ENCODE measurements at places on chromosomes 7 and 10.

DNA sequence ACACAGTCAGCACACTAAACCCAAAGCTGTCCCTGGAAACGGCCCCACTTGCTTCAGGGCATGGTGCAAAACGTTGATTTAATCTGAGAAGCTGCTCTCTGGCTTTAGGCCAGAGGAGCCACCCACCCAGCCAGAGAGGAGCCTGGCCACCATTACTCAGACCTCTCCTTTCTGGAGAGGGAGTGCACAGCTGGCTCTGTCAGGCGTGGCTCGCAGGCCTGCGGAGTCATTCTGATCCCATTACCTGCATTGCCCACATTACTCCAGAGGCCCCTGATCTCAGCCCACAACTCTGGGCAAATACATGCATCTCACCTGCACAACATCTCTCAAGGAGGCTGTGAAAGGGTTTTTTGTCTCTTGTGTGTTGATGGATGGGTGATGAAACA is 370.0 kb upstream of the IGFBP3 start:
- DNase-seq: no peak

GRCh38 chr7:28627263-28627653 is 214.9 kb downstream of the CREB5 start:
- DNase-seq: no peak

- DNase-seq: no peak
Observed at GRCh38 chr7:96174812-96175211, 147.1 kb downstream of the SLC25A13 start.

- DNase-seq: no peak
Observed at GRCh38 chr7:22697876-22698606, 29.0 kb upstream of the IL6 start.

DNA sequence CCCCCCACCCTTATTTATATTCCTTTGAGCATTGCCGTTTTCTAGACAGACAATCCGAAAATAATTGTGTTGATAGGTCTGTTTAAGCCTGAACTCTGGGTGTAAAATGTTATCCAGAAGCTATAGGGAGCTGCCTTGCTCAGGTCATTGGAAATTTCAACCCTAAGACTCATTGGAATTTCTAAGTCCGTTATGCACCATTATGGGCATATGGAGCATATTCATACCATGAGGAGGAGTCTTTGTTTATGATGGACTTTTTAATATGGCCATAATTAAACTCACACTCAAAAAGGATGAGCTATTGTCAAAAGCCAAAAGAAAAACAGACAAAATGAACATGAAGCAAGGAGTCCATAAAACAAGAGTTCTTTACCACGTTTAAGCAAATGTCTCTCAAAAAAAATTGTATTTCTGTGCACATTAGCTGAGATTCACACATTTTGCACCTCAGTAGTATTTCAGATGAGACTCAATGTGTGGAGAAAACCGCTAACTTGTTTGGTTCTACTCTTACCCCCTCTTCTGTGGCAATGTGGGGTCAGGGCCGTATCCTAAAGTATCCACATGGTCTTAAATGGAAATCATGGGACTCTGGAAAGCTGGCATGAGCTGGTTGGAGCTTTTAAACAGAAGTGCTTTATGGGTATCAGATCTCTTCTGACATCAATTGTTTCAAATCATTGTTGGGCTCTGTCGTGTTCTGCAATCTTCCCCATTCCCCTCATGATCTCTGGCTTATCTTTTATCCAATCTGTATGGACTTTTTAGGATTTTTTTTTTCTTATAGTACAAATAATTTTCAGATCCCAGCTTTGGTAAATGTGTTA is 60.5 kb downstream of the PODXL start:
- no peak for DNase-seq

DNA sequence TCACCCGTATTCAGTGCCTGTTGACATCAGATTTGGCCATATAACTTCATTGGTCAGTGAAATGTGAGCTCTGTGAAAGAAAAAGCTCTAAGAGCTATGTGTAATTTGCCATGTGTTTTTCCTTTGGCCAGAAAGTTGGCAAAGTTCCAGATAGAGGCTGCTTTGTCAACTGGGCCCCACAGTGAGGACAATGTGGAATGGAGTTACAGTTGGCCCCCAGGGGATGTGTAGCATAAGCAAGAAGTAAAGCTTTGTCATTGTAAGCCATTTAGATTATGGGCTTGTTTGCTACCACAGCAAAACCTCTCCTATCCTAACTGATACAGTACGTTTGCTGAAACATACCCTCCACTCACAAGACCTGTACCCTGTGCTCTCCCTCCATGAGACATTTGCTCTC is 119.1 kb upstream of the HABP2 start:
- no peak for DNase-seq

- no peak for DNase-seq
Observed at GRCh38 chr7:157272351-157273207, 64.2 kb upstream of the DNAJB6 start.

DNA sequence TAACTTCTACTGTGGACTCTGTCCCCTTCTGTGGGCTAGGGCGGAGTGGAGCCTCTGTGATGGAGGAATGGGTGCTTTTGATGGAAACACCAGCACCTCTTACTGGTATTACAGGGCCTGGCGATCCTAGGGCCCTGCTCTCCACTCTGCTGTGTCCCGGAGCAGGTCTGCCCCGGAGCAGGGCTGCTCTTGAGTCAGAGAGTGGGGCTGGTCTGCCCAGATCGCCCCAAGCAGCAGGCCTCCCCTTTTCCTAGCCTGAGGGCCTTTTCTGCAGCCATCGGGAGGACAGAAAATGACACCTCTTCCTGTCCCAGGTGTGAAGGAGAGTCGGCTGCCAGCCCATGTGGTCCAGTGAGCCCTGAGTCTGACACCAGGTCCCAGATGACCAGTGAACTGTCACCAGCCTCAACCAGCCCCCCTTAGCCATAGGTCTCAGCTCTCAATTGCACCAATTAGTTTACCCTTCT is 1.4 kb downstream of the ZNF282 start:
- DNase-seq: no peak

DNA sequence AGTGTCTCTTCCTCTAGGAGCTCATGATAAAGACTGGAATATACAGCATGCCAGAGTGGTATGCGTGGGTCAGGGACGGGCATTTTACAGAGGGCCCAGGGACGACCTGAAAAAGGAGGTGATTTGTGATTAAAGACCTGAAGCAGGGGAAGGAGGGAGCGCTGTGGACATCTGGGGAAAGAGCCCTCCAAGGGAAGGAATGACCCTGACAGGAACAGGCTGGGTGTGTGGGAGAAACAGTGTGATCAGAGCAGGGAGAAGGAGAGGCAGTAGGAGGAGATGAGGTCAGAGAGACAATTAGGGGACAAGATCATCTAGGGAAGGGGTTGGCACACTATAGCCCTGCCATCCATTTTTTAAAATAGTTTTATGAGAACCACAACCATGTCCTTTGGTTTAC is 3.4 kb upstream of the RASSF4 start:
- no peak for DNase-seq

DNA sequence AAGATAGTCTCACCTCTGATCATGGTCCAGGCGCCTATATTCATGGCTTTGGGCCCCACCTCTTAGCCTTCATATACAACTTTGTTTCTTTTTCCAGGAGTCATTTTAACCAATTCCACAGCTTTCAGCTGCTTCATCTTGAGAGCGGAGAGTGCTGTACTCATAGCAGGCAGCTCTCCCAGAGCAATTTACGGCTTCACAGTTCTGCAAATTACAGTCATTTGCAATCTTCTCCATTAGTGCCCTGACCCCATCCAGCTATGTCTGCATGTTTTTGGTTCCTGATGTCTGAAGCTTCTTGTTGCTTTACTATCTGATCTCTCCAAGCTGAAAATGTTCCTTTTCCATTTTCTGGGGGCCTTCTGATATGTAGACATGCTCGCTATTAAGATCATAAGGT is 18.0 kb upstream of the MEST start:
- DNase-seq: no peak

DNA sequence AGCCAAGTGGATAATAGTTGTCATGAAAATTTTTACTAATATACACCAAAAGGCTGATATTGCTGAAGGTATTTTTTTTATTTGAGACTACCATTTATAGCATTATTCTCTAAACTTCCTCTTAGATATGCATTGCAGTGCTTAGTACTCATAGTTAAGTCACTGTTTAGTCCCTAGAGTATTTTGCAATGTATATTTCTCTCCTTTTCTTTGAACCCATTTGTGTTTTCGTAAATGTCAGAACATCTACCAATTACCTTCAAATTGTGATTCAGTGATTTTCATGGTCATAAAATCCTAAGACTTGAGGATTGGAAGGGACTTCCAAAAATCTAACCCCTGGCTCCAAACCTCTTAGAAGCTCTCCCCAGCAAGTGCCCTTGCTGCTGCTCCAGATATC is 21.5 kb upstream of the CYP26C1 start:
- DNase-seq: no peak

DNA sequence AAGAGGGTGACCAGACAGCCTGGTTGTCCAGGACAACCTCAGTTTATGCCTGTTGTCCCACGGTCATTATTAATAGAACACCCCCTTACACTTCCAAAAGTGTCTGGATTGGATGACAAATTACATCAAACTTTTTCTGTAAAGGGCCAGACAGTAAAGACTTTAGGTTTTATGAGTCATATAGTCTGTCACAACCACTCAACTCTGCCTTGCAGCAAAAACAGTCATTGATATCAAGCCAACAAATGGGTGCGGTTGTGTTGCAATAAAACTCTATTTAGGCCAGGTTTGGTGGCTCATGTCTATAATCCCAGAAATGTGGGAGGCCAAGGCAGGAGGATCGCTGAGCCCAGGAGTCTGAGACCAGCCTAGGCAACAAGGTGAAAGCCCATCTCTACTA is 66.7 kb upstream of the ATP6V0A4 start:
- no peak for DNase-seq

DNA sequence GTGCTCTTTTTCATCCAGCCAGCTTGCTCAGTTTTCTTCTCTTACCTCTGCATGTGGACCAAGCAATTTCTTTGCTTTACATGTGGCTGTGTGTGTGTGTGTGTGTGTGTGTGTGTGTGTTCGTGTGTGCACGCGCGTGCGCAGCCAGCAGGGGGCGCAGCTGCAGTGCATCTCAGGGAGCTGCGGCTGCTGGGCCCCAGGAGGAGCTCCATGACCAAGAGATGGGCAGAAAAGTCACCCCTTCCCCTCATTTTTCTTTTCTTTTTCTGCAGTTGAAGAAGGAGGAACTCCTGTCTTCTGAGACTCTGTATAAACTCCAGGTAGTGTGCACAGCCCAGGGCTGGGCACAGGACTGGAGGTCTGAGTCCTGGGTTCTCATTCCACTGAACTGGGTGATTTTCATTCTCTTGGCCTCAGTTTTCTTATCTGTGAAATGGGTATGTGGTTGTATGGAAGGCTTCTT is 41.8 kb downstream of the BLNK start:
- DNase-seq: peak; percentile 72

GRCh38 chr7:145817687-145818086 is 298.9 kb upstream of the CNTNAP2 start:
- no peak for DNase-seq

- DNase-seq: no peak
Observed at GRCh38 chr10:132850896-132851295, 64.9 kb upstream of the NKX6-2 start.

DNA sequence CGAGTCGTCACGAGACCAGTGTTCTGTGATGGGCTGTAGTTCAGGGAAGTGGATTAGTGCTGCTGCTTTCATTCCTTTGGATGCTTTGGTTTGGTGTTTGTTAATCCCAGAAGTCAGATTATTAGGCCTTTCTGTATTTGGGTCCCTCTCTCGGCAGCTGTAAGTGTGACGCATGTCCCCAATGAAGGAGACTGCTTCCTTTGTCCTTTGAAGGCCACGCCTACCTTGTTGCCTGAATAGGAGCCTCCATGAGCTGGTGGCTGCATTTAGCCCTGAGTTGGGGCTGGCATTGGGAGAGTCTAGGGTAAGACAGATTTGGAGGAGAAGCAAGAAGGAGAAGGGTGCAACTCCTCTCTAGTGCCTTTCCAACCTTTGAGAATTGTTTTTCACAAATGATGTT is 34.5 kb downstream of the DOCK1 start:
- DNase-seq: no peak

- DNase-seq: no peak
Observed at GRCh38 chr10:74024600-74024999, 26.7 kb downstream of the VCL start.

DNA sequence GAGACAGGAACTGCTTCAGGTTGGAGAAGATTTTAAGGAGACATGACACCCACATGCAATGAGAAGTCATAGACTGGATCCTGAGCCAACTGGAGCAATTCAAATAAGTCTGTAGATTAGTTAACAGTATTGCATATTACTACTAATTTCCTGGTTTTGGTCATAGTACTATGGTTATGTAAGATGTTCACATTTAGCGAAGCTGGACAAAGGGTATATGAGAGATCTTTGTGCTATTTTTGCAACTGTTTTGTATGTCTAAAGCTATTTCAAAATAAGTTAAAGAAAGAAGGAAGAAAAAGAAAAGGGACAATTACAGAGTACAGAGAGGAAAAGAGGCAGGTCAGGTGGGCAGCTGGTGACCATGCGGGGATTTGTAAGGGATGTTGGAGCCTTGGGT is 116.5 kb upstream of the SVIL start:
- no peak for DNase-seq

GRCh38 chr10:109939315-109939961 is 16.1 kb upstream of the XPNPEP1 start:
- DNase-seq: no peak

- DNase-seq: no peak
Observed at GRCh38 chr7:3893151-3893788, 592.2 kb downstream of the SDK1 start.

- no peak for DNase-seq
Observed at GRCh38 chr10:11274452-11274851, 256.8 kb downstream of the CELF2 start.

DNA sequence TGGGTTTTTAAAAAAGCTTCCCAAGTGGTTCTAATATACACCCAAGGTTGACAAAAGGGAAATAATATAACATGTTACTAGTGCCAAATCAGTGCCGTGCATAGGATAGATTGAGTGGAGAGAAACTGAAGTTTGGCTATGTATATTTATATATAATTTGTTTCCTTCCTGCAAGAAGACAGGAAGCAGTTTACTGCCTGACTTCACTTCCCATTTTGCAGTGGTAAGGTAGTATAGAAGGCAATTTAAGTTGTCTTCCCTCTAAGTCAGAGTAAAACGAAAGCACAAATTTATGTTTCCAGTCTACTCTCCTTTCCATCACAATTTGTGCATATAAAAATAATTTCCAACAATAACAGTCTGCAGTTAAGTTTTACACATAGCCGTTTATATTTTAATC is 3.4 kb upstream of the HYCC1 start:
- DNase-seq: no peak

- no peak for DNase-seq
Observed at GRCh38 chr7:27410812-27411544, 168.4 kb downstream of the EVX1 start.

- no peak for DNase-seq
Observed at GRCh38 chr10:116669080-116669479, 48.3 kb downstream of the PNLIPRP2 start.

GRCh38 chr10:70462349-70462984 is 16.1 kb upstream of the PALD1 start:
- no peak for DNase-seq

- DNase-seq: no peak
Observed at GRCh38 chr10:88386821-88387773, 196.0 kb downstream of the RNLS start.
